ENCODE measurements at places on chromosomes 2 and 18.

GRCh38 chr2:195664528-195664927 lies 7.5 kb downstream of the SLC39A10 start:
- DNase-seq = no peak
- H3K36me3 ChIP-seq = no peaks in the 10 kb centered on the region
- no peak overlapping the region for H3K4me3 ChIP-seq
- H3K27ac ChIP-seq = no peak overlapping the region
- no peaks in the 10 kb centered on the region for H3K27me3 ChIP-seq

- peak overlapping the region; percentile 81 for H3K4me3 ChIP-seq
- H3K36me3 ChIP-seq = no peaks in the 10 kb centered on the region
- no peak for DNase-seq
- H3K4me1 ChIP-seq = peaks cover 27% of the 10 kb centered on the region
- peaks cover 1% of the 10 kb centered on the region for H3K27me3 ChIP-seq
- H3K27ac ChIP-seq = peak overlapping the region; percentile 91
Observed at GRCh38 chr2:134119117-134119712, 134.7 kb upstream of the MGAT5 start.

DNA sequence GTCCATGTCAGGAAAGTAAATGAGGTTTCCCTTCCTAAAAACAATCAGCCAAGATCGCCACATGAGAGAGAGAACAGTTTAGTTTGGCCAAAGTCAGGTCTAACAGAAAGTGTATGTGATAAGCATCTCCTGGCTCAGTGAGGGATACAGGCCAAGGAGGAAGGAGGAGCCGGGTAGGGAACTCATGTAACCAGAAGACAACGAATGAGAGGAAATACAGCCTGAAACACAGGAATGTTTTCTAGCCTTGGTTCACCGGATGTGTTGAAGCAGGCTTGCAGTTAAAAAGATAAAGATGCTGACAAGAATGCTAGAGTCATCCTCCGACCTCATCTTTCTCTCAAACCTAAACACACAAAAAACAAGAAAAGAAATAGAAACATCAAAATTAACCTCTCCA lies 283.9 kb upstream of the SIX2 start:
- H3K27me3 ChIP-seq = no peaks in the 10 kb centered on the region
- peaks cover 48% of the 10 kb centered on the region for H3K4me1 ChIP-seq
- H3K27ac ChIP-seq = no peak overlapping the region

- H3K36me3 ChIP-seq = no peaks in the 10 kb centered on the region
- H3K4me1 ChIP-seq = peaks cover 8% of the 10 kb centered on the region
- H3K4me3 ChIP-seq = peak overlapping the region; percentile 46
- DNase-seq = no peak
- H3K27me3 ChIP-seq = peaks cover 52% of the 10 kb centered on the region
Observed at GRCh38 chr2:122660786-122661634, 905.6 kb downstream of the TSN start.

DNA sequence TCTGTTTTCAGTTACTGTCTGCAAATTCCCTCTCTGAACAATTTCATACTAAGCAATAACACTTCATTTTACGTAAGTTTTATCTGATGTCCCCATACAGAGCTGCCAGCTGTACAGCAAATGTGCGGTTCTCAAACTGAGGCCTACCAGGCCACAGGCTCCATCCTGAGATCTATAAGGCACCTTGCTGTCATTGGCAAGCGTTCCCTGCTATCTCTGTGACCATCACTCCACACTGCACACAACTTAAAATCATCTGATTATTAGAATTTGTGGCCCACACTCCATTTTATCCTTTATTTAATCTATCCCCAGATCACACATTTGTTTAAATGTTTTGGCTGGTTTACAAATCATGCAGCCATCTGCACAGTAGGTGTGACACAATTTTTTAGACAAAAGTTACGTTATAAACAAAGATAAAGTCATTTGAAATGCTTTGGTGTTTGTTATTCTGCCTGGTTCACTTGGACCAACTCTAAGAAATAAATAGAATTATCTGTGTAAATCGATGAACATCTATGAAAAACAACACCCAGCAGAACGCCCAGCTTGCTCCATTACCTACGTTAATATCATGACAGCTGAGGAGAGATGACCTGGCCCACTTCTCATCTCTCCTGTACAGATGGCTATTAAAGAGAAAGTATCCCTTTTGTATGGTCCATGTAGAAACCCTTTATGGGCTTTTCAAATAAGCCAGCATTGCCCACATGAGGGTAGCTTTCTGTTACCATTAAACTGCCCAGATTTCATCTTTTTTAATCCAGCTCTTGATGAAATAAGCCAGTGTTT lies 162.4 kb downstream of the ZNF521 start:
- no peaks in the 10 kb centered on the region for H3K36me3 ChIP-seq
- no peak overlapping the region for H3K4me3 ChIP-seq

DNA sequence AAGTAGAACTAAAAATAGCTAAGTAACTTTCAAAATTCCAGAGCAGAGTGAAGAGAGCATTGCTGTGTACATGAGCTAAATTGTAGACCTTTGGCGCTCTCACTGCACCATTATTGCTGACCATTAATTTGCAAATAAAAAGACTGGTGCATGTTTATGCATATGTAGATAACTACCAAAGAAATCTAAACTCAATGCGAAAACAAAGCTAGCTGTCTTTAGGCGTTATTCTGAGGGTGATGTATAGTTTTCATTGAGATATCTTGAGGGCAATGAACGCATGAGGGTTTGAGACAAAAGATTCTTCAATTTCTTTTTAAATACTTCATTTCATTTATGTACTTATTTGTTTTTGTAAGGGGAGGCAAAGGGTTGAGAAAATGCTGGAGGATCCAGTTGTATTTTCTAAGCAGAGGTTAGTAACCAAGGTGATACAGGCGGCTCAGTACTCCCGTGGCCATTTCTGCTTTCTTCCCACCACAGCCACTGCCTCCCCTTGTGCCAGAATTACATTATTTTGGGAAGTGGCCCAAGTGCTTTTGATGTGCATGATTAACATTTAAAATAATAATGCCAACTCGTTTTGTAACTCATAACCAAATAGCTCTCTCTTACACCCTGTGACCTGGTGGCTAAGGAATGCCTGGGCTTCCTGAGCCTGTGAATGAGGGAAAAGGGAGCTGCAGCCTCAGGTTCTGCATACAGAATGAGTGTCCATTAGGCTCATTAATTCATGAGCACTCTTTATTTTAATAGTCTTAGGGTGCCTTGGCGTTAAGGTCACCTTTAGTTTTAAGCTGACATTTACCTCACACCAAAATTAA lies 797.8 kb upstream of the GYPC start:
- no peak overlapping the region for H3K4me3 ChIP-seq
- H3K27me3 ChIP-seq = no peaks in the 10 kb centered on the region
- DNase-seq = no peak
- no peaks in the 10 kb centered on the region for H3K4me1 ChIP-seq

All from chondrocyte (in vitro differentiated cells).